ENCODE measurements at places on chromosomes 12 and 14.
A peak's percentile ranks its signal among the peaks of the same experiment; 100 is the strongest.

- DNase-seq: no peak
These were observed 3.0 kb downstream of the NPFF start for GRCh38 chr12:53504004-53504920.

GRCh38 chr14:27995691-27996090 lies 770.9 kb upstream of the FOXG1 start:
- DNase-seq: no peak

GRCh38 chr14:75602503-75602902 lies 24.1 kb downstream of the FLVCR2 start:
- no peak for DNase-seq

- no peak for DNase-seq
These were observed at the start of gene PMCH for GRCh38 chr12:102197789-102198188. Gene PMCH, minus strand, starts transcription at chr12:102197833. Its CDS starts 63 bp downstream, at chr12:102197770.

GRCh38 chr12:111643427-111643826 lies 42.3 kb downstream of the BRAP start:
- DNase-seq: no peak

DNA sequence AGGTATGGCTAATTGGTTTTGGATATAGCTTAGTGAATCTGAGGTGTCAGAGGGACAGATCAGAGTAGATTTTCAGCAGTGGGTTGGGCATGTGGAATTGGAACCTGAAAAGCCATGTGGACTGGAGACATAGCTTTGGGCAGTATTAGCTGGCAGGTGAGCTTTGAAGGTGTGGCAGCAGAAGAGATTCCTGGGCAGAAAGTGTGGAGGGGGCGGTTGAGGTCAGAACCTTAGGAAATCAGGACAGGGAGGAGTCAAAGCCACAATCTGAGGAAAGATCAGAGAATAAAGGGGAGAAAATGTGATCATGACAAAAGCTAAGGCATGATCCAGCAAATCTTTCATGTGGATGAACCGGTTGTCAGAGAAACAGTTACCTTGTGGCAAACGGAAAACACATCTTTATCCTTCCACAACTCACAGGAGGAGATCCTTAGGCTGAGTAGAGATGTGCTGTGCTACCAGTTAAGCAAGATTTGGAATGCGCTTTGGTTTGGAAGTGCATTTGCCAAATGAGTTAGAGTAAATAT lies 56.4 kb downstream of the PTGER2 start:
- no peak for DNase-seq

DNA sequence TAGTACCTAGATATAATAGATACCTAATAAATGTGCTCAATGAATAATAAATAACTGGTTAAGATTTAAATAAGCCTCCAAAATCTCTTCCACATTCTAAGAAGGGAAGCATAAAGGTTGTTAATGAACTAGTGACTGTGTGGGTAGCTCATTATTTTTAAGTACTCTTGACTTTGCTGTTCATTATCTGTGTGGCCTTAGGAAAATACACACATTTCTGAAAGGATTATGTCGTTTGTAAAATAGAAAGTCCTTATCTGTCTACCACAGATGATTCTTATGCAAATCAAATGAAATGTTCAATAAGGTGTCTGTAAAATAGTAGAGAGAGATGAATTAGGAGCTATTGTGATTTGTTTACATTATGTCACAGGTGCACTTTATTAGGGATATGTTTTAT lies 119.5 kb downstream of the LRRK2 start:
- no peak for DNase-seq

DNA sequence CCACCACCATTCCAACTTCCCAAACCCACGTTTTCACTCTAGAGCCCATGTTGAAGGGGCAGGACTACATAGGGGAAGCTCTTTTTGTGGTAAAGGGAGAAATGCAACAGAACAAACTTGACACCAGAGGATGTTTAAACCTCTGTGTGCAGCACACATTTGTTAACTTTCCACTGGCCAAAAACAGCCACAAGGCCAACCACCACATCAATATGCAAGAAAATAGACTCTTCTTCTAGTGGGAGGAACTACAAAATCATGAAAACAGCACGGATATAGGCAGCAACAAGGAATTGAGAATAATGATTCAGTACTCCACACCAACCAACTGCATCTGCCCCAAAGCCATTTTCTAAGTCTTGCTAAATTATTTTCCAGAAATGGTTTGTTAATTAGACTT lies 66.3 kb upstream of the CEP83 start:
- DNase-seq: no peak

DNA sequence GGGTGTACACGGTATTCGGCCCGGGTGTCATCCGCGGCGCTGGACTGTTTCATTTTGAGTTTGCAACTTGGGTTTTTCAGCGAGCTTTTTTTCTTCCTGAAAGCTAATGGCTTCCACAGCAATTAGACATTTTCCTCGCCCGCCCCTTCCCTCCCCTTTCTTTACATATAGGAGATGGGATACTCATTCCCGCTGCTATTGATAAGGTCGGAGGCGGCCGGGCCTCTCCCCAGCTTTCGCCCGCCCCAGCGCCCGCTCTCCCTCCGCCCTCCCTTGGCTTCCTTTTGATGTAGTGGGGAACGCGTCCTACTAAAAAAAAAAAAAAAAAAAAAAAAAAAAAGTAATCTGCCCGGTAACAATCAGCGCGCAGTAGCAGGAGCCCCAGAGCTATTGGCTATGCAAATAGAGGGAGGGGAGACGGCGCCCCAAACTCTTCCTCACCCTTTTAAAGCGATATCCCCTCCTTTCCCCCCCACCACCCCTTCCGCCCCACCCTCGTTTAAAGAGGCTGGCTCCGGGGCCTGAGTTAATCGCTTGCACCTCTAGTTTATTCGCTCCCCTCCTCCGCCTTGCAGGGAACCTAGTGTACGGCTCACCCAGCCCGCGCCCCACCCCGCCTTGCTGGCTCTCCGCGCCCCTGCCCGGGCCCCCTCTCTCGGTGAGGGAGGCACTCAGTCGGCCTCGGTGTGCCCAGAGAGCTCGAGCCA lies 1.7 kb upstream of the CCND2 start:
- peak; percentile 59 for DNase-seq

DNA sequence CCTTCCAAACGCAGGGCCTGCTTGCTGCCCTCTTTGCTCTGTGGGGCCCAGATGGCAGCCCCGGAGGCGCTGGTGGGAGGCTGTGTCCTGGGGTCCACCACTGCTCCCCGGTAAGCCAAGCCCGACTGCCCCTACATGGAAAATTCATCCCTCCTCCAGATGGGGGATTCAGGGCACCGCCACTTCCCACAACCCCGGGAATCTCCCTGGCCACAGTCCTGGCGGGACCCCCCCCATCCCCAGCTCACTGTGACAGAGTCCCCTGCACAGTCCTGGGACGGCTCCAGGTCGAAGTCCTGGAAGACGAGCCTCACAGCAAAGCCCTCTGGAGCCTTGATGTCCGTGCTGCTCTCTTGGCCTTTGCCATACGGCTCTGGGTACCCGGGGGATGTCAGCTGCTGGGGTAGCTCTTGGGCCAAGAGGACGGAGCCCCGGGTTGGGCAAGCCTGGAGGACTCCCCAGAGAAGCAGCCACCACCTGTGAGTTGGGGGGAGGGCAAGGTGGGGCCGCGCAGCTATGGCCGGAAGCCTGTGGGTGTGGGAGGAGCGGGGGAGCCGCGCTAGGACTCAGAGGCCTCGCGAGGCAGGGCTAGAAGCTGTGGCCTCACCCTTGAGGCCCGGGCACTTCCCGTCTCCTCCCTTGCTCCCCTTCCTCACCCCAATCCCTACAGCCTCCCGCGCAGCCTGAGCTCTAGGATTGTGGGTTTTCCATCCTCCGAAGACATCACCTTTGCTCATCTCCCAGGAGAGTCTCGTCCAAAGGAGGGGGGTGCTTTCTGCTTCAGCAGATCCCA lies 815 bp downstream of the C1RL start:
- DNase-seq: peak; percentile 49

GRCh38 chr12:1865284-1865866 lies 45.0 kb downstream of the LRTM2 start:
- DNase-seq: no peak

- DNase-seq: peak; percentile 52
These were observed 241.7 kb upstream of the AMIGO2 start for GRCh38 chr12:47321436-47321835.

GRCh38 chr14:64808449-64808848 lies 71.3 kb downstream of the SPTB start:
- no peak for DNase-seq

DNA sequence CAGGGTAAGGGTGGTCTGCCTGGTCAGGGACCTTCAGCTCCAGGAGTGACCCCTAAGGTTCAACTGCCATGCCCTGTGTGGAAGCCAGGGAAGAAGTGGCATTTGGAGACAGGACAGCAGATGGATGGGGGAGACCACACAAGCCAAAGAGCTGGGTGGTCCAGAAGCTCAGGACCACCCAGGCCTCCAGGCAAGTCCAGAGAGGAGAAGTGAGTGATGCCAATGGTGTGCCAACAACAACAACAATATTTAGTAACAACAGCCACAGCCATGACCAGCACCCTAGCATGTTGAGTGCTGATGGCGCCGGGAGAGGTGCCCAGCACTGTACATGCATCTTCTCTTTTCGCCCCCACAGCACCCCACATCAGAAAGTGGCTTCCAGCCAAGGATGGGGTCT lies 113.7 kb downstream of the ESRRB start:
- no peak for DNase-seq

DNA sequence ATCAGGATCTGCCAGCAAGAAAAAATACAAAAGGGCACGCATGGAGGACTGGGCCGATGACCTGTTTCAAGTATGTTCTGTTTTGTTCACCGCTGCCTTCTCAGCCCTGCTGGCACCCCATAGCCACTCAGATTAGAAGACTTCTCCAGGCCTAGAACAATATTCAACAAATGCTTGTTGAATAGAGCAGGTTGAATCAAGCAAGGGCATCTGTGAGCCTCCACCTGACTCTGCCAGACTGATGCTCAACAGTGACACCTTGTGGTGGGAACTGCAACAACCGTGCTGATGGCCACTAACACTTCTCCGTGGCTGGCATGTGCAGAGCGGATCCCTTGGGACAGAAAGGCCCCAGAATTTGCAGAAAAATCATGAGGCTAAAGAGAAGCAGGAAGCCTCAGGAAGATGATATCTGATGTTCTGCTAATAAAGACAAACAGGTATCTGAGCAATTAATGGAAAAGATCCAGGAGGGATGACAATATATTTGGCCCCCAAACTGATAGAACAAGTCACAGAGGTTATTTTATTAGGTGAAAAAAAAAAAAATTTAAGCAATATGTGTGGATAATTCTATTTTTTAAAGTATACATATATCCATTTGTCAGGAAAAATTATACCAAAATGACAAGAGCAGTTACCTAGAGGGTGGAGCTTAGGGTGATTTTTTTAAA lies 114.3 kb downstream of the KSR2 start:
- DNase-seq: peak; percentile 71

GRCh38 chr12:52006726-52007157 lies at the start of gene TAMALIN:
Gene TAMALIN, plus strand, starts transcription at chr12:52006946. Its CDS starts 74 bp downstream, at chr12:52007020.
- peak; percentile 10 for DNase-seq

GRCh38 chr12:109727039-109727723 lies 13.6 kb downstream of the FAM222A start:
- DNase-seq: no peak

GRCh38 chr14:65928995-65929394 lies 516.5 kb downstream of the FUT8 start:
- no peak for DNase-seq

- DNase-seq: no peak
These were observed 3.0 kb upstream of the TAS2R14 start for GRCh38 chr12:10941916-10942607.

- DNase-seq: no peak
These were observed 5.1 kb upstream of the PCNX1 start for GRCh38 chr14:70902184-70902583.

DNA sequence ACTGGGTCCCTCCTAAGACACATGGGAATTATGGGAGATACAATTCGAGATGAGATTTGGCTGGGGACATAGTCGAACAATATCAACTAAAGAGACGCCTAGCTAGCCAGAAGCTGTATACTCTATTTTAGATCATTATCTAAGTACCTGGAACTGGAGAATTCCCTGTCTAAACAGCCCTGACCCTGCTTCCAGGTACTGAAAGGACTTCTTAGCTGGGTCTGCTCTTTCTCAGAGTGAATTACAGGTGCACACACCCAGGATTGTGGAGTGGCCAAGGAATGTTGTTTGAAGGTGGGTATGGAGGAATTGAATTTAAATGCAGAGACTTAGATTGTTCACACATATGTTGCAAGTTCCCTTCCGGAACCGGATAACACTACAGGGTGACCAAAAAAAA lies 733.0 kb downstream of the RPS29 start:
- DNase-seq: no peak

- DNase-seq: no peak
These were observed 44.9 kb upstream of the SCN8A start for GRCh38 chr12:51546097-51546496.
